ENCODE measurements at places on chromosomes 16 and 17.

GRCh38 chr16:84544031-84544773 lies 39.7 kb upstream of the MEAK7 start:
- no peak for DNase-seq

DNA sequence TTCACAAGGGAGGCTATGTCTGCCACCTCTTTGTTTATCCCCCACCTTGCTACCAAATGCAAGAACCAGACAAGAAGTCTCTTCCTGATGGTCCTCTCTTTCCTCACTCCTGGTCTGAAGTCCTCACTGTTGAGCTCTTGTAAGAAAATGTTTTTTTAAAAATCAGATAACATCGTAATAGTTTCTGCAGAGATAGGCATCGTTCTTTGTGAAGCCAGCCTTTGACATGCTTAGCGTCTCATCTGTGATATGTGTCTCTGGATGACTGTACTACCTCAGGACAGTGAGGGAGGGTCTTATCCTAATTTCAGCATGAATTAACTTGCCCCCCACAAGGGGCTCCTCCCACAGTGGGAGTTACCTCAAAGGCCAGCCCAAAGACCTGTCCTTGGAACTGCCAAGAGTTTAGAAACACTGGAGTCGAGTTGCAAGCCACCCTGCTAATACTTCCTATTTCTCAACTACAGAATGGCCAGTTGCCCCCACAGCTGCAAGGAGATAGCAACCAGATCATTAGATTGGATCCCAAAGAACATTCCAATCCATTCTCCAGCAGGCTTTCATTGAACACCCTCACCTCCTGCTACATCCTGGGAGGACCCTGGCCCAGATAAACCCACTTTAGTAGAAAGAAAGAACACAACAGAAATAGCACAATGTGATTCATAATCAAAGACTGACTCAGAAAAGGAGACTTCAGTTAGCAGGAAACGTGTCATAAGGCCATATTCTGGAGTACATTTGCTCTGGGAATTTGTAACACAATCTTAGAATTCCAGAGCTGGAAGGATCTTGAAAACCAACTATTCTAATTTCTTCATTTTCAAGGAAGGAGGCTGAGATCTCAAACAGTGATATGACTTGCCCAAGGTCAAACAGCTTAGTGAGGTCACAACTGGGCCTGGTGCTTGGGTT lies 151.0 kb downstream of the IRX3 start:
- DNase-seq, result no peak

- DNase-seq, result no peak
Observed at GRCh38 chr16:51553314-51553713, 402.2 kb upstream of the SALL1 start.

- no peak for DNase-seq
Observed at GRCh38 chr17:41642252-41643156, 18.1 kb upstream of the KRT17 start.

DNA sequence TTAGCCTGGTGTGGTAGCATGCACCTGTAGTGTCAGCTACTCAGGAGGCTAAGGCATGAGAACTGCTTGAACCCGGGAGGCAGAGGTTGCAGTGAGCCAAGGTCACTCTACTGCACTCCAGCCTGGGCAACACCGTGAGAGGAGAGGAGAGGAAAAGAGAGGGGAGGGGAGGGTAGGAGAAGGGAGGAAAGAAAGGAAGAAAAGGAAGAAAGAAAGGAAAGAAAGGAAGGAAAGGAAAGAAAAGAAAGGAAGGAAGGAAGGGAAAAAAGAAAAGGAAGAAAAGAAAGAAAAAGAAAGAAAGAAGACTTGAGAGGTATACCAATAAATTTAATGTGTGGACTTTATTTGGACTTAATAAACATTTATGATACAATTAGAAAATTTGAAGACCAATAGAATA lies 66.8 kb upstream of the FA2H start:
- no peak for DNase-seq

DNA sequence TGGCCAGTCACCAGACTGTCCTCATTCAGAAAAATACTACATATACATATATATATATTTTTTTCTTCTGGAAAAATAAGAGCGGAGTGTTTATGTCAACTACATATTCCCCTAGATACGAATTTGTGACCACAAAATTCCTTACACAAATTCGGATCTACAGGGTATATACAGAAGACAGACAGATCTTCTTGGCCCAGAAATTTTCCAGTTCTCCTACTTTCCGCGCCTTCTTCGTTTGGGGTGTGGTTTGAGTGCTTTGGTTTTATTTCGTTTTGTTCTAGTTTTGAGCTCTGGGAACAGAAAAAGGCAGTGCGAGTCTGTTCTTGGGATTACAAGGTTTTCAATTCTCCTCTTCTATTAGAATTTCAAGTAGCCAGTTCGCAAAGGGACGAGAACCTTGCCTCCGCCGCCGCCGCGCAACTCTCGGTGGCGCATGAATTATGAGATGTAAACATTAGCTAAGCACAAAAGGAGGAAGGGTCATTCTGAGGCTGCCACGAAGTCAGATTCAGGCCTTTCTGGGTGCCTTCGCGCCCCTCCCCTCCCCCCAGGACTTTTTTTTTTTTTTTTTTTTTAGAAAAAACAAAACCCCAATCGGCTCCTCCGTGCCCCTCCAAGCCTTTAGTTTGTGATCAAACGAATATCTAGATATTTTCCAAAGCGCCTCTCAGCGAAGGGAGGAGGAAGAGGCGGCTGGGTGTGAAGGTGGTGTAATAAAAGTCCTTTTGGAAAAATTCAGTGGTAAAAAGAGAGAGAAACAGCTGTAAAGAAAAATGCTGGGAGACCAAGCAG lies 1.8 kb upstream of the HOXB4 start:
- no peak for DNase-seq

GRCh38 chr17:58679263-58680037 lies 12.4 kb downstream of the TEX14 start:
- no peak for DNase-seq

GRCh38 chr16:3788711-3789374 lies 71.5 kb upstream of the TRAP1 start:
- no peak for DNase-seq

DNA sequence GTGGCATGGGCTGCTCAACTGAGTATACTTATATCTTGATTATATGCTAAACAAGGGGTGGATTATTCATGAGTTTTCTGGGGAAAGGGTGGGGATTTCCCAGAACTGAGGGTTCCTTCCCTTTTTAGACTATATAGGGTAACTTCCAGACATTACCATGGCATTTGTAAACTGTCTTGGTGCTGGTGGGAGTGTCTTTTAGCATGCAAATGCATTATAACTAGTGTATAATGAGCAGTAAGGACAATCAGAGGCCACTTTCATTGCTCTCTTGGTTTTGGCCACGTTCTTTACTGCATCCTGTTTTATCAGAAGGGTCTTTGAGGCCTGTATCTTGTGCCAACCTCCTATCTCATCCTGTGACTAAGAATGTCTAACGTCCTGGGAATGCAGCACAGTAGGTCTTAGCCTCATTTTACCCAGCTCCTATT lies 12.0 kb downstream of the PRR11 start:
- no peak for DNase-seq

DNA sequence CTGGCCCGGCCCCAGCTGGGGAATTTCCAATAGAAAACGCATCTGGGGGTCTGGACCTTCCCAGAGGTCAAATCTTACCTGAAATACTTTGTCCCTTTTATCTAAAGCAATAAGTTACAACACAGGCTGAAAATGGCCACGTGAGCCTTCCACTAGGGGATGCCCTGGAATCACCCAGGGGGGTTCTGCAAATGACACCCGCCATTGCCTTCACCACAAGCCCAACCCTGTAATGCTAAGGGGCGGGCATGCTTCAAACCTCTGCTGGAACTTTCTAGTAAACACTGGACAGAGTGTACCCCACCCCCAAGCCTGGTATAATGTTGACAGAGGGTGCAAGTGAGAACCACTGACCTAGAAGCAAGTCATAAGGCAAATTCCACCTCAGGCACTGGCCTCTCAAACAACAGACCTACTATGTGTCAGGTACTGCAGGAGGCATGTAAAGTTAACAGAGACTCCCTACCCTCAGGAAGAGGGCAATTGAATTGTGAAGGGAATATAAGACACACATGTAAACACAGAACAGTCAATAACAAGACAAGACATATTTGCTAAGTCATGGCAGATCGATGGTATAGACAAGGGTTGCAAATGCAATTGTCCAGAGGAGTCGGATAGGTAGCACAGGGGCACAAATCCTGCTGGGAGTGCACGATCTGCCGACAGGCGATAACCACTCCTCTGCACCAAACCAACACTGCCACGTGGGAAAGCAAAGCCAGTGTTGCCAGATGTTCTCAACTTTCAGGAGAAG lies 59.0 kb downstream of the ARHGAP17 start:
- no peak for DNase-seq

Data from stimulated activated CD4-positive, alpha-beta T cell treated with anti-CD3 and anti-CD28 coated beads, Interleukin-1b, Interleukin-23, amount 100 ng/mL, for 1 hour (primary cell).